ENCODE measurements at places on chromosomes 5 and 9.

- DNase-seq: no peak
These were observed 2.0 kb downstream of the TMEM268 start for GRCh38 chr9:114613087-114613486.

GRCh38 chr9:71302776-71303175, 181.4 kb upstream of the TRPM3 start:
- DNase-seq: no peak

DNA sequence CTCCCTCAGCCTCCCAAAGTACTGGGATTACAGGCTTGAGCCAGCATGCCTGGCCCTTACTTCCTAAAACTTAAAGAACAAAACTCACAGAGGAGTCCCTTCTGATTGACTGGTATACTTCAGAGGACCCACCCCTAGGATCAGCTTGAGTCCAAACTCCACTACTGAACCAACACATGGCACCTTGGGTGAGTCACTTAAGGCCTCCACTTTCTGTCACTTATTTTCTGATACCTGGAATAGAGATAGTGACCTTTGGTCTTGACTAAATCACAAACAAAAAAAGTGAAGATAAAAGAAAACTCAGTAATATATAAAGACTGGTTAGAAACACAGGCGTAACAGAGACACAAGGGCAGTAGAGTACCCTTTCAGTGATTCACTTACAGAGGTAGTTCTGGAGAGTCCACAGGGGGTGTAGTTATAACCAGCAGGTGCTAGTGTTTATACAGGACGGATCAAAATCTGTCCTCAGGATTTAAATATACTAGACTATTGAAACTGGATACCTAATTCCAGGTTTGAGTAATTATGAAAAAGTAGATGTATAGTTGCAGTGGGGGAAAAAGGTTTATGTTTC, 274.3 kb upstream of the ANKRD55 start:
- DNase-seq: no peak

GRCh38 chr5:15383469-15383868, 116.5 kb upstream of the FBXL7 start:
- DNase-seq: no peak

GRCh38 chr9:109017493-109017892, 4.2 kb upstream of the CTNNAL1 start:
- DNase-seq: no peak

DNA sequence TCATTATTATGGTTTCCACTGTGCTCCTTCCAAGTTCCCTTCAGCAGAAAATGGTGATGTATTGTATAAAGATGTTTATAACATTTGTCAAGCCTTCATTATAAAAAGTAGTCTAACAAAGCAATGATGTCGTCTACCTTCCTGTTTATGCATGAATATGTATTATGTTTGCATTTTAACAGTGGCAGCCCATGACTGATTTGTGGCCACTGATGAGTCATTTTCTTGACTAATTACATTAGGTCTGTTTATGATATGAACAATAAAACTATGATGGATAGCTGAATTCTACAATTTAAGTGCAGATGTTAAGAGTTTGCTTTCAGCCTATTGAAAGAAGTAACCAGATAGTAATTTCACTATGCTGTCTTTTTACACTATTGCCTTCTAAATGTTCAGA, 75.4 kb upstream of the ADAMTS19 start:
- DNase-seq: no peak

DNA sequence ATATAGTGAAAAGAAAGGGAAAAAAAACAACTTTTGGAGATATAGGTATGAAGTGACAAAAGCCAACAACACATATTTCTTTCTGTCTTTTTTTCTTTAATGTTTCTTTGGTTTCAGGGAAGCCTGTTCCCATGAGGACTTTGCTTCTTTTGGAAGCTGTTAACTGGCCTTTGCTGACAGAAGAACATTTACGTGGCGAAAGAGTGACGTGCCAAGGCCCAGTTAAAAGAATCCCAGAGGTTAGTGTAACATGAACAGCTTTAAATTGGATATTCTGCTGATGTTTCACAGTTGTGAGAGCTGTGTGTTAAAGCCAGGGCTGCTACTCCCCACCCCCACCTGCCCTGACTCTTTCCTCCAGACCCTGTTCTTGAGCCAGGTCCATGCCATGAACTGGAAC, 275.9 kb downstream of the CRB2 start:
- no peak for DNase-seq

GRCh38 chr5:134507452-134507851, 18.0 kb upstream of the JADE2 start:
- no peak for DNase-seq

DNA sequence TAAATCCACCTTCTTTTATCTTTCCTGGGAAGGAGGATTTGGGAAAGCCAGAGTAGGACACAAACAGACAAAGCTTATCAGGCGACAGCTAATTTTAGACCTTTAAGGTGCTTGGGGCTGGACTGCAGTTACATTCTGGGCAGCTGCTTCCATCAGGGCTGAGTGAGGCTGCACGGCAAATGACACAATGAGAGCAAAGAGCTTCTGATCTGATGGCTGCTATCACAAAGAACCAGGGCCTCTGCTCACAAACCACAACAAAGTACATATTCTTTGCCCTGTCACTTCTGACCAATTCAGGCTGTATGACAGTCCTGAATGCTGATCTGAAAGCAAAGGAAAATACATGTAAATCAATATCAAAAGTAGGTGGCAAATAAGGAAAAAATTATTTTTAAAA, 93.1 kb downstream of the MRPS27 start:
- no peak for DNase-seq

GRCh38 chr5:169701910-169702451, 64.9 kb downstream of the DOCK2 start:
- no peak for DNase-seq

GRCh38 chr9:121985792-121986494, 107.2 kb downstream of the TTLL11 start:
- DNase-seq: no peak

- no peak for DNase-seq
These were observed 9.5 kb downstream of the MTAP start for GRCh38 chr9:21811914-21812313.

DNA sequence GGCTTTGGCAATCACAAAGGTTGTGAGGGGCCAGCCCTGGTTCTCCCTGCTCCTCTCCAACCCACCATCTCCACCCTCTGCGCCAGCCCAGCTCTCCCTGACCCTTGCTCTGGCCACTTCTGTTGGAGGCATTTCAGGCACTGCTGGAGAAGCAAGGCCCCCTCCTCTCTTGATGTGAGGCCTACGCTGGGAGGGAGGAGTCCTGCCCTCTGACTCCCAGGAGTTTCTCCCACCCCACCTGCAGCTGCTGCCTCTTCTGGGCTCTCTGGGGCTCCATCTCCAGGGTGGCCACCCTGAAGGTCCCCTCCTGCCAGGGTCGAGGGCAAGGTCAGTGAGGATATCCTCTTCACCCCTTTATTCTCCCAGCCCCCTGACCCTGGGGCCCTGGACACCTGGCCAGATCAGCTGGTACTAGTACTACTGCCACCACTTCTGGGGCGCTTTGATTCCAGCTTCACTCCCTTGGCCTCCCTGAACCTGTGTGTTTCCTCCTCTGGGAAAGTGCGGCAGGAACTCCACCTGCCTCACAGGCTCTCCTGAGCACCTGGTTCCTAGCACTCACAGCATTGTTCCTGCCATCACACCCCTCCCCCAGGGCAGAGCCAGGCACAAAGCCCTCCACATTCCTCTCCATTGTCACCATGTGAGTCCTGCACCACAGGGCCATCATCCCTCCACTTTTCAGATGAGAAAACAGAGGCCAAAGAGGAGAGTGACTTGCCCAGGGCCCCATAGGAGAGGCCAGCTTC, 23.8 kb upstream of the TDRD7 start:
- DNase-seq: no peak

GRCh38 chr5:17441351-17441750, 56.7 kb upstream of the TAF11L2 start:
- DNase-seq: no peak

DNA sequence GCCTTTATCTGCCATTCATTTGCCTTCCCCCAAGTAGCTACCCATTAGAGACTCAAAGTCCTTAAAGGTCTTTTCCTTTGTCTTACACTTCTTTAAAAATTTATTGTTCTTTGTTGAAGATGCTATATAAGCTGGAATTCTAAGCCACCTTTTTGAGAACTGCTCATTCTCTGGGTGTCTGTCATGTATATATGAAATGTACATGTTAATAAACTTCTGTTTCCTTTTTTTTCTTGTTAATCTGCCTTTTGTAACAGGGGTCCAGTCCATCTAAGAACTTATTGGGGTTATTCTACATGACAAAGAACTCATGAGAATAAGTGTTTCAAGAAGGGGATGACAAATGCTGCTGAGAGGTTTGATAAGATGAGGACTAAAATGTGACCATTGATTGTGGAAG, 41.5 kb downstream of the PCDHAC2 start:
- no peak for DNase-seq

DNA sequence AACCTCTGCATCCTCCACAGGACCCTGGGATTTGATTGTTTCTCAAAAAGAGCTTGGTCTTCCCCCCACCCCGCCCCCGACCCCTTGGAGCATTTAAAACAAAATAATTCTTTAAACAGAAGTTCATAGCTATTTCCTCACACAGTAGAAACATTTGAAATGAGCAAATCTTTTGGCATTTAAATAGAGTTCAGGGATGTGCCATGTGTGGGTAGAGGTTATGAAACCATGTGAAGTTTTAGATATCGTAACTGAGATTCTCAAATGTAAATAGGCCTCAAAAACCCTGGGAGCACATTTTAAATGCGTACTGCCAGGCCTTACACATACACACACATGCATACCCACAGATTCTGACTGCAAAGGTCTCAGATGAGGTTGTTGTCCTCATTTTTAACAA, 66.5 kb downstream of the EPB41L4B start:
- DNase-seq: no peak

- no peak for DNase-seq
These were observed 511.3 kb downstream of the TLR4 start for GRCh38 chr9:118215549-118215948.

DNA sequence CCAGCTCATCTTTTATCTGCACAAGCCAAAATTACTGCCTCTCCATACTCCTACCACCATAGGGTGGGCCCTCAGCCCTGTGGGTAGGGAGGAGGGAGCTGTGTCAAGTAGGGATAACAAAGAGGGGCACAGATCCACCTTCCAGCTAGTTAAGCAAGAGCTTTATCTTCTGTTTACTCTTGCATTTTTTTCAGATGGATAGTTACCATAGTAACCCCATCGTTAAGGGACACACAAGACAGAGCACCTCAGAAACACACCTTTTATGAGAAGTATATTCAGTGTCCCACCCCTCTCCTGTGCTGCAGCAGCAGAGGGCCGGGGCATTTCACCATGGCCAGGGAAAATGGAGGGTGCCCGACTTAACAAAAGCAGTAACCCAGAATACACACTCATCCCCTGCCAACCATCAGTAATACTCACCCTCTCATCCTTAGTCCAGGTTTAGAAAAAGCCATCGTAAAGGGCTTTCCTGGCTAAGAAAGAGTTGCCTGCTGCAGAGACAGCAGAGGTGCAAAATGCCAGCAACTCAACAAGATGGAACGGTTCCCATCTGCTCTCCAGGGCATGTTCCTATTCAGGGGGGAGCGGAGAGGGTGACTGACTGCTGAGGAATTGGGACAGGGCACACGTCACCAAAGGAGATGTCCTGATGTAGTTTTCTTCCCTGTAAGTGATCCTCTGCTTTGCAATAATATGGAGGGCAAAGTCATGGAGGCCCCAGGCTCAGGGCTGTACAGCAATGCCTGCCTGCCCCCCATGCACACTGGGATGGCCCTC, 25.1 kb downstream of the MACROH2A1 start:
- DNase-seq: no peak

- no peak for DNase-seq
These were observed 6.0 kb downstream of the KIF2A start for GRCh38 chr5:62312036-62312435.

DNA sequence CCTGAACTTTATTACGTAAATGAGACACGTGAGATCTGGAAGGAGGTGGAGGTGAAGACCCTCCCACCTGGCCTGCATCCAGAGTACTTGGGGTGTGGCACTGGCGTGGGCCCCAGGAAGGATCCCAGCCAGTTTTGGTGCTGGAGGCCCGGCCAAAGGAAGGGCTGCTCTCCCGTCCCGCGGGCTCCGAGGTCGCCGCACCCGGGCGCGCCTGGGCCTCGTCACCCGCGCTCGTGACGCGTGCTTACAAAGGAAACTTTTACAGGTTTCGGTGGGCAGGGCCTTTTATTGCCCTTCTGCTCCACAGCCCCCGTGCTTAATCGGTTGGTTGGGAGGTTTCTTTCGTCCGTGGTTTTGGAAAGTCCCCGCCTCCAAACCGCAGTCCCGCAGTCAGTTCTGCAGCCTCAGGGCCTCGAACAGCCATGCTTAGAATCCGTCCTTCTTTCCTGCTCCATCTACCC, 29.2 kb downstream of the CDKN2A start:
- DNase-seq: peak; percentile 19

- no peak for DNase-seq
These were observed 55.5 kb upstream of the FUBP3 start for GRCh38 chr9:130523921-130524320.

DNA sequence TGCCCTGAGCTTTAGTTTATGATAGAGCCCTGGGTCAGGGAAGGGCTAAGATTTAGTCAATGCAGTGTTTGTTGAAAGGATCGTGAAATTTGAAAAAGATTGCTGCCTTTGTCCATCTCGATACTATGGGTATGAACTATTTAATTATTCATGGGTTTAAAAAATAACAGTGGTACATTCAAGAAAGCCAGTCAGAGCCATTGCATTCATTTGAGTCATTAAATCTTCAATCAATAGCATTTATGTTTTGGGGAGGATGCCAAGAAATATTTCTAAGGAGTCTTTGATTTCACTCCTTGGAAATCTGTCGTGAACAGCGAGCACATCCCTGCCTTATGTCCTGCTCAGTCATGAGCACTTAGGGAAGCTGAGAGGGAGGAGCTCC, 54.4 kb upstream of the LRRTM2 start:
- no peak for DNase-seq

GRCh38 chr5:16313761-16314160, 134.2 kb upstream of the MARCHF11 start:
- DNase-seq: no peak

DNA sequence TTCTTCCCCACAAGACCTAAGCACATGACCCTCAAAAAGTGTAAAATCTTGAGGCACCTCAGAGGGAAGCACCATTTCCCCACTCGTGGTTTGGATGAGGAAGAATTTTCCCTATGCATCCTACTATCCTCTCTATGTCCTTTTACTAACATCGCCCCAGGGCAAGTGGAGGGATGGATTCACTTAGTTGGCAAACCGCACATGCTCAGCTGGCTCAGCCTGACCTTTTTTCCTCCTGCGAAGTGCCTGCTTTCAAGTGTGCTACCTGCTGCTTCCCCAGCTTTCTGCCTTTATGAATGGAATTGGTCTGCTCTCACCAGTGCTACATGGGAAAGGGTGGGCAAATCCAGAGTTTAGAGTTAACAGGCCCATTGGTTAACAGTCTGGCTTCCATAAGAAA, 56.6 kb upstream of the IFNK start:
- no peak for DNase-seq

- no peak for DNase-seq
These were observed 41.5 kb downstream of the EDIL3 start for GRCh38 chr5:84343171-84343570.
